ENCODE measurements at places on chromosomes 5 and 9.

GRCh38 chr5:157203417-157203816 is 22.8 kb downstream of the ITK start:
- DNase-seq, result no peak

GRCh38 chr5:179732918-179733771 is 523 bp downstream of the MAML1 start:
- no peak for DNase-seq

GRCh38 chr9:111969622-111970021 is 73.0 kb downstream of the UGCG start:
- DNase-seq, result no peak

DNA sequence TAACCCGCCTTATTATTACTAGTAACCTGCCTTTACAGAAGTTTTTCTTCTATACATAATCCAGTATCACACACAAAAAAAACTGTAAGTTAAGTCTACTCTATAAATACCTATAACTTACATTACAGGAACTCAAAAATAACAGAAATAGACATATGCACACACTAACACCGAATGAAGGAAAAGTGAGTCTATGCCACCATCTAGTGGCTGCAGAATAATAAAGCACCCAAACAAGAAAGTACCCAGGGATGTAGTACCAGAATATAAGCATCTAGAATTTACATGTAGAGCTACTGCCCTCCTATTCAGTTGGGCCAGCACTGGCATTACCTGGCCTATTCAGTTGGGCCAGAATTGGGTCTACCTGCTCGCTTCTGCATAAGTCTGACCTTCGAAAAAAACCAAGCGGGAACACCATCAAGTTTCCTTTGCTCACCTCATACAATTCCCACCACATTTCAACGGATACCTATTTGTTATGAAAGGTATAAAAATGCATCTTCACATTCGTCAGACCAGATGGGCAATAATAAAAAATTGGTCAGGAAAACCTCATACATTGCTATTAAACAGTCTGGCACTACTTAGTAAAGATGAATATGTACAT is 4.0 kb upstream of the NIPSNAP3A start:
- DNase-seq, result peak; percentile 65

- DNase-seq, result no peak
These were observed 141.7 kb downstream of the FGF1 start for GRCh38 chr5:142544071-142544753.

DNA sequence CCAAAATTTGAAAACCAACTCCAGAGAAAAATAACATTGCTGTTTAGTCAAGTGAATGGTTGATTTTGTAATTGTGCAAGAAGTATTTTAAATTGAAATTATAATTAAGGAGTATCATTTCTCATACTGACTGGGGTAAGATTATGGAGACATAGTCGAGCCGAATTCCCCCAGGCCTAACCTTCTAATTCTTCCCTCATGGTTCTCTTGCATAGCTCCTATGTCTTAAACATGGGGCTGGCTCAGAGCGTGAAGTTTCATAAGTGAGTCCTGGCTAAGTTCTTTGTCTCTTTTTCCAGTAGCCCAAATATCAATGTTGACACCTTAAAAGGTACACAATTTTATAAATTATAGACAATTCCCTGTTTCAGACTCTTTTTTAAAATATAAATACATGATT is 46.7 kb upstream of the ANXA1 start:
- no peak for DNase-seq

DNA sequence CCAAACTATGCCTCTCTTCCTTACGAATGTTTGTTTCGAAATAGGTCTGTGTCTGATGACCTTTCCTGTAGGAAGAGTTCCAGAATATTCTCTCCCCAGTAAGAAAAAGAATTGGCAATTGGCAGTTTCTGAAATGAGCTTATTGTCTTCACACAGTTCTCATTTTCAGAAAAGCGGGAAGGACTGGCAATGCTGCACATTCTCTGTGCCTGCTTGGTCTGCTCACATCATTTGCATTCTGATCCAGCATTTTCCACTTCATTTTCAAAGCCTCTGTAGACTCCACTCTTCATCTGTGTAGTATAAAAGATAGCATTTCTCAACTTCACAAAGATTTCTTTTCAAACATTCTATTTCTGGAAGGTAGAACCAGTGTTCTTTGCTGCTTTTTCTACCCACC is 120.6 kb upstream of the CCDC112 start:
- no peak for DNase-seq

- no peak for DNase-seq
These were observed 34.4 kb downstream of the KCNT1 start for GRCh38 chr9:135736272-135736978.

GRCh38 chr9:122807271-122807900 is 7.5 kb downstream of the OR1K1 start:
- DNase-seq, result no peak

DNA sequence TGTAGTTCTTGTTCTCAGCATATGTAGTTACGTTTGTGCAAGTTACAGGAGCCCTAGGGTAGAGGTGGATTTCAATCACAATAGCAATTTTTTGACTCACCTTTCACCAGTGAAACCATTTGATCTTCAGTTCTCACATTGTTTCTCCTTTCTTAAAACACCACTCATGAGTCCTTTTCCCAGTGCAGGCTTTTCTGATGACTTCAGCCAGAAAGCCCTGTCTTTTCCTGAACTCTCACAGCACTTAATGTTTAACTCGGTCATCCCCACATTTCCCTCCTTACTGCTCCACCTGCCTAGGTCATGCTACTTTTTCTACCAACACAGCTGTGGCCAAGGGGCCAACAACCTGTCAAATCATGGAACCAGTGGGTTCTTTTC is 37.9 kb downstream of the ARHGEF28 start:
- DNase-seq, result no peak

GRCh38 chr5:92505925-92506324 is 1075.1 kb downstream of the NR2F1-AS1 start:
- no peak for DNase-seq

DNA sequence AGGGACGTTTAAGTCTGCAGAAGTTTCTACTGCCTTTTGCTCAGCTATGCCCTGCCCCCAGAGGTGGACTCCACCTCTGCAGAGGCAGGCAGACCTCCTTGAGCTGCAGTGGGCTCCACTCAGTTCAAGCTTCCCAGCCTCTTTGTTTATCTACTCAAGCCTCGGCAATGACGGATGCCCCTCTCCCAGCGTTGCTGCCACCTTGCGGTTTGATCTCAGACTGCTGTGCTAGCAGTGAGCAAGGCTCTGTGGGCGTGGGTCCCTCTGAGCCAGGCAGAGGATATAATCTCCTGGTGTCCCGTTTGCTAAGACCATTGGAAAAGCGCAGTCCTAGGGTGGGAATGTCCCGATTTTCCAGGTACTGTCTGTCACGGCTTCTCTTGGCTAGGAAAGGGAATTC is 2188.5 kb upstream of the WWC1 start:
- DNase-seq, result no peak

GRCh38 chr5:153504726-153505125 is 14.3 kb downstream of the GRIA1 start:
- DNase-seq, result no peak

DNA sequence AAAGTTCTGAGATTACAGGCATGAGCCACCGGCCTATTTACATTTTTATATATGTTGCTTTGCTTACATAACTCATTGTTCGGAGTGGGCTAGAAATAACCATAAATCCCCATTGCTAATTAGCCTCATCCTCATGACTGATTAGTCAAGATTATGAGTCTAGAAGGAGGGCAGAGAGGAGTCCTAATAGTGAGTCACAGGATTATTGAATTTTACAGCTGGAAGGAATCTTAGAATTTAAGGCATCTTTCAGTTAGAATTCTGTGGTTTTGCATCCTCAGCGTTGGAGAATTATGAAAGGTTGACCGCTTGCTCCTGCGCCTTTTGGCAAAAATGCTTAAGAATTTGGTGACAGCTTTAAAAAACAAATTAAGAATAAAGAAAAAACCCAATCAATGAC is 2.6 kb upstream of the PBX3 start:
- no peak for DNase-seq

DNA sequence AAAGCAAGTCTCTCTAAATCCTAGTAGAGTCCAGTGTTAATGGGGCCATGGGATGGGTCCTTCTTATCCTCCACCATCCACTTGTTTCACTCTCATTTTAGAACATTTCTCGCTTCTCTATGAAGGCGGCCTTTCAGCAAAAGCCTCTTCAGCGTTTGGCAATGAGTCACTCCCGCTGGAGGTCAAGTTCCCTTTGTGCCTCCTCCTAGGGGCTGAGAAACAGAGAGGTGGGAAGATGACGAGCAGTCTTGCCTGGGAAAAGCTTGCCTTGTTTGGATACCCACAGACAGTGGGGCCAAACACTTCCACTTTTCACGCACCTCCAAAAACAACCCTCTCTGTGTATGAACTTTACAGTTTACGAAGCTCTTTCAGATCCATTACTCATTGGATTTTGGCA is 168.8 kb downstream of the GABBR2 start:
- DNase-seq, result no peak

GRCh38 chr5:132335402-132335801 is 34.1 kb upstream of the SLC22A5 start:
- no peak for DNase-seq

DNA sequence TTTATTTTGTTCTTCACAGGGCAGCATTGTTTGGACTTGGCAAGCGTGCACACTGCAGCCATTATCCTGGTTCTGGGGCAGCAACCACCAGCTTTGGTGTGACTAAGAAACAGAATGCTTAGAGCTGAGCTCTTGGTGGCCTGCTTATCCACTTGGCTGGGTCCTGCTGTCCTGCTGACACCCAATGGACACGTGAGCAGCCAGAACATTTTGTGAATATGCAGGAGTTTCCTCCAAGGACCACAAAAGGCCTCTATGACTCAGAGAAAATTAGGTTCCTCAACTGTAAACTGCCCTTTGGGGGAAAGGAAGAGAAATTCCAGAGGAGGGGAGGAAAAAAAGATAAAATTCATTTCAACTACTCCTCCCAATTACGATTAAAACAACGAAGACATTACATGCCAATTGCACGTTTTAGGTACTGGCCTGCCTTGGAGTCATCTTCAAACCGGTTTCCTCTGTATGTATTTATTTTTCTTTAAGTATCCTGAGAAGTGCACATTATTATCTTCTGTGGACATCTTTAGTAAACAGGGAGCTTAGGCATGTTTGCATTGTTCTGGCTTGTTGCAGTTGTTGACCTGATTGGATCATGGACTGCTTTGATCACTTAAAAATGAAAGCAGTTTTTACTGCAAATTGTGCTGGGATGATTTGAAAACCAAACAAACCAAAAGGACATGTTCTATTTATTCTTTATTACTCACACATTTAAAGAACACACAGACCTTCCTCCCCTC is 82.3 kb upstream of the TLE4 start:
- DNase-seq, result no peak

All from central memory CD4-positive, alpha-beta T cell (primary cell).